ENCODE measurements at places on chromosomes 6 and 20. TPM values are rescaled to one million over a fixed set of nuclear protein-coding genes. Genes with fewer than 3 reads are reported as not detected.

The CDSN gene
- total RNA-seq, result not detected

The RAET1L gene
- total RNA-seq, result not detected

The TRIM39 gene
- total RNA-seq, result 10.0 TPM

The HLA-DQA2 gene
- 1.3 TPM for total RNA-seq

The WFDC12 gene
- total RNA-seq, result not detected

The LGSN gene
- 0.41 TPM for total RNA-seq

The RARS2 gene
- 30.9 TPM for total RNA-seq

The MCHR2 gene
- total RNA-seq, result not detected

The LY86 gene
- total RNA-seq, result 4.1 TPM

The COX4I2 gene
- 4.5 TPM for total RNA-seq

The SNRPB2 gene
- total RNA-seq, result 45.7 TPM

The PLCB4 gene
- 22.1 TPM for total RNA-seq

The SPTLC3 gene
- 14.4 TPM for total RNA-seq

The GNMT gene
- 0.76 TPM for total RNA-seq

The SAMD5 gene
- 12.5 TPM for total RNA-seq

The FAXC gene
- total RNA-seq, result 2.4 TPM

The MATN4 gene
- total RNA-seq, result 0.99 TPM

The FAM184A gene
- total RNA-seq, result 5.0 TPM

The FOXS1 gene
- total RNA-seq, result 5.3 TPM

The TFAP2D gene
- not detected for total RNA-seq

The LMBRD1 gene
- total RNA-seq, result 73.5 TPM

The SEMG1 gene
- not detected for total RNA-seq

The TMEM200A gene
- 22.4 TPM for total RNA-seq

The TSBP1 gene
- total RNA-seq, result not detected

The COL21A1 gene
- total RNA-seq, result 91.7 TPM

The CCHCR1 gene
- 27.2 TPM for total RNA-seq

The FOXF2 gene
- 0.18 TPM for total RNA-seq

The HDDC2 gene
- 46.1 TPM for total RNA-seq

Data from metanephros (tissue), 2 donors.